ENCODE measurements at places on chromosomes 4 and X.

GRCh38 chr4:119675391-119675790, 46.8 kb upstream of the PDE5A start:
- no peak for DNase-seq
- no peak overlapping the region for H3K4me3 ChIP-seq
- H3K27me3 ChIP-seq, result no peaks in the 10 kb centered on the region
- H3K36me3 ChIP-seq, result no peaks in the 10 kb centered on the region
- no peak overlapping the region for H3K27ac ChIP-seq

- peak; percentile 21 for DNase-seq
- H3K36me3 ChIP-seq, result no peaks in the 10 kb centered on the region
- no peak overlapping the region for H3K27ac ChIP-seq
- no peaks in the 10 kb centered on the region for H3K4me1 ChIP-seq
- peaks cover 51% of the 10 kb centered on the region for H3K27me3 ChIP-seq
These were observed 35.9 kb downstream of the HMX1 start for GRCh38 chr4:8835521-8836365.

DNA sequence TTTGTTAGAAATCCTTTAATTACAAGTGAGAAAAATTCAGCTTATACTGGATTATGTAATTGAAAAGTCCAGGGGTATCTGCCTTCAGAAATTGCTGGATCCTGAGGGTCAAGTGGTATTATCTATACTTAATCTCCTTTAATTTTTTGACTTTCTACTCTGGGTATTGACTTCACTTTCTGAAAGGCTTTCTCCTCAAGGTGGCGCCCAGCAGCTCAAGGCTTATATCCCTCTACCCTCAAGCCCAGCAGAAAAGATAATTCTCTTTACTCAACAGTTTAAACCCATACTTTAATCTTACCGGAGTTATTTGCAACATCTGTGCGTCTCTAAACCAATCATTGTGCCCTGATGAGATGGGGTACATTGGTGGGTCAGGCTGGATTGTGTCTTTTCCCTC, 129.5 kb downstream of the LARP7 start:
- H3K4me3 ChIP-seq, result no peak overlapping the region
- DNase-seq, result no peak
- H3K4me1 ChIP-seq, result peaks cover 3% of the 10 kb centered on the region
- no peaks in the 10 kb centered on the region for H3K27me3 ChIP-seq
- no peaks in the 10 kb centered on the region for H3K36me3 ChIP-seq
- no peak overlapping the region for H3K27ac ChIP-seq

DNA sequence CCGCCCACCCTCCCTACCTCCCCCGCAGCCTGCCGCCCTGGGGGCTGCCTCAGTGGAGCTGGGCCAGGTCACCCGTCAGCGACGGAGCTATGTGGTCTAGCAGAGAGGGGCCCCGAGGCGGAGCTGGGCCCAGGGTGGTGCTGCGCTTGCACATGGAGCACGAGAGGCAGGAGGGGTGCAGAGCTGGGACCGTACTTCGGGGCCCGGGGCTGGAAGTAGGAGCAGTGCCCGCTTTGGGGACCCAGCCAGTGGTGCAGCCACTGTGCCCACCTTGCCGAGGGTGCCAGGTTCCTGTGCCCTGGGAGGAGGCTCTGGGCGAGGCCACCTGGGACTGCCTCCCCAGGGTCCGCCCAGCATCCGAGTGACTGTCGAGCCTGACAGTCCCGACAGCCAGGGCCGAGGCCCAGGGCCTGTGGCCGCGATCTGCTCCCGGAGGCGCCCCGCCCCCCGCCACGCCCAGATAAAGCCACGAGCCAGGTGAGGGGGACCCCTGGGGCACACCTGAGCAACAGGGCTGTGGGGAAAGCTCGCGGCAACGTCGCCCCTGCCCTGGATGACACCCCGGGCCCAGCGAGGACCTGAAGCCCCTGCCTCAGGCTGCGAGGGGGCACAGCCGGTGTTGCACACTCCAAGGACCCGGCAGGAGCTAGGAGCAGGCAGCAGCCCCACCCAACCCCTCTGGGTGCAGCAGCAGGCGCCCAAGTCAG, 117.5 kb downstream of the DNAAF6 start:
- no peak overlapping the region for H3K4me3 ChIP-seq
- H3K36me3 ChIP-seq, result no peaks in the 10 kb centered on the region
- peaks cover 5% of the 10 kb centered on the region for H3K27me3 ChIP-seq
- peaks cover 10% of the 10 kb centered on the region for H3K4me1 ChIP-seq
- no peak overlapping the region for H3K27ac ChIP-seq

DNA sequence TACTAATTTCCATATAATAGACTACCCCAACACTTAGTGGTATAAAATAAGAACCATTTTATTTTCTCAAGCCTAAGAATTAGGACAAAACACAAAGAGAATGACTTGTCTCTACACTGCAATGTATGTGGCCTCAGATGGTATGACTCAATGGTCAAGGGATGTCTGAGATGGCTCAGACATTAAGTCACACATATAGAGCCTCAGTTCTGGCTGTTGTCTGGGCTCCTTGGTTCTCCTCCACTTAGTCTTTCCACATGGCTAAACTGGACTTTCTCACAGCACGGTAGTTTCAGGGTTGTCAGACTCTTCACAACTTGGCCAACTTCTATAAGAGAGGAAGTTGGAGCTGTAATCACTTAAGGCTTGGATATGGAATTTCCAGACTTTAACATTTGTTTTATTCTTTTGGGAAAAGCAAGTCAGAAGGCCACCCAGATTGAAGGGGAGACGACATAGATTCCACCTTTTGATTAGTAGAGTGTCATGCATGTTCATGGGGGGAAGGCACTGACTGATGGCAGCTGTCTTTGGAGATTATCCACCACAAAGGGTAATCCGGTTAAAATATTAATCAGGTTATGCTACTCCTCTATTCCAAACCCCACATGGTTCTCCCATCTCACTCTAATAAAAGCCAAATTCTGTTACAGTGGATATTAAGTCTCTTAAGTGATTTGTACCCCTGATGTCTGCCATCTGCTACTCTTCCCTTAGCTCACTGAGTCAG, 9.4 kb downstream of the IL15 start:
- no peak overlapping the region for H3K27ac ChIP-seq
- no peak overlapping the region for H3K4me3 ChIP-seq
- no peak for DNase-seq
- no peaks in the 10 kb centered on the region for H3K27me3 ChIP-seq
- no peaks in the 10 kb centered on the region for H3K4me1 ChIP-seq

DNA sequence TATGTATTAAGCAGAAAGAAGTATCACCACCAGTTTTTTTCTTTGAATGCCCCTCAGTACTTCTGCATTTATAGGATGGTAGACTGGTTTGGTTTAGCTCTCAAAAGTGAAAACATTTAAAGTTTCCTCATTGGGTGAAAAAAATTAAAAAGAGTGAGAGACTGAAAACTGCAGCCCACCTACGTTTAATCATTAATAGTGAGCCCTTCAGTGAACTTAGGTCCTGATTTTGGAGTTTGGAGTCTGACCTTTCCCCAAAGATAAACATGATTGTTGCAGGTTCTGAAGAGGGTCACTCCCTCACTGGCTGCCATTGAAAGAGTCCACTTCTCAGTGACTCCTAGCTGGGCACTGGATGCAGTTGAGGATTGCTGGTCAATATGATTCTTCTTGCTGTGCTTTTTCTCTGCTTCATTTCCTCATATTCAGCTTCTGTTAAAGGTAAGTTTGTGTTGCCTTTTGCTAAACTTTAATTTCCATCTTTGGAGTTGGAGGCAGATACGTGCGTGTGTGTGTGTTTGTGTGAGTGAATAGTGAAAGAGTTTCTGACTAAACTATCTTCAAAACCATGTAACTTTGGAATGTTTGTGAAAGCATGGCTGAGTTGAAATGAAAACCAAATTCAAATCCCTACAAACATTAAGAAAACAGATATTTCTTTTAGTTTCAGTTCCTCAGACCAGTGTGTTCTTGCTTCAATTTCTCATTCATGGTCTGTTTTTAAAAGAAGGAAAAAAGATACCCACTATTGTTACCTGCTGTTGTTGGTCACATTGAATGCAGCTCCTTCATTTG, at the start of gene MTTP:
TSS of gene MTTP (plus strand) at position 295 of the 795 bp plus-strand sequence. CDS start at position 381, 86 bp downstream.
- peaks cover 8% of the 10 kb centered on the region for H3K27me3 ChIP-seq
- no peak within 1 kb of the TSS for H3K27ac ChIP-seq
- no peak for DNase-seq
- no peaks in the 10 kb centered on the region for H3K36me3 ChIP-seq

DNA sequence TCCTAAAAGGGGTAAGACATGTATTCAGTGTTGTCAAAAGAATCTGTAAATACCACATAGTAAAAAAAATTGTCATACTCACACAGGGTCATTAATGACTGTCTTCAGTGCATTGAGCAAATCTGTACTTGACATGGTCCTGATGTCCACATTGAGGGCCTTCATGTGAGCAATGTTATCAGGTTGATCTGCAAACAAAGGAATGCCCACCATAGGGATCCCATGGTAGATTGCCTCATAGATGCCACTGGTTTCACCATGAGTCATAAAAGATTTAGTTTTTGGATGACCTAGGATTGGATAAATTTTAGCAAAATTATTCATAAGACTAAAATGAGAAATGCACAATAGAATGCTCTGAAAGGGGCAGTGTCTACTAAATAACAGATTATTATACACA, 38.1 kb upstream of the UGT2B15 start:
- H3K27me3 ChIP-seq, result no peaks in the 10 kb centered on the region
- no peak overlapping the region for H3K4me3 ChIP-seq
- no peaks in the 10 kb centered on the region for H3K4me1 ChIP-seq
- no peak for DNase-seq
